ENCODE measurements at places on chromosomes 16 and 17. TPM values are rescaled to one million over a fixed set of nuclear protein-coding genes. Genes with fewer than 3 reads are reported as not detected.

GRCh38 chr16:78461496-78462287 lies 362.2 kb downstream of the WWOX start:
- DNase-seq, result no peak

- DNase-seq, result no peak
Observed at GRCh38 chr17:71337938-71338337, 782.9 kb upstream of the SOX9 start.

The PLA2G10 gene
- total RNA-seq, result 0.94 TPM

- no peak for DNase-seq
Observed at GRCh38 chr16:66568355-66568754, 2.1 kb downstream of the CMTM1 start.

- no peak for DNase-seq
Observed at GRCh38 chr17:29197516-29198272, 17.5 kb upstream of the MYO18A start.

The TMIGD1 gene
- total RNA-seq, result not detected

The NPIPA2 gene
- total RNA-seq, result 6.7 TPM

The KCNH6 gene
- 2.8 TPM for total RNA-seq

- no peak for DNase-seq
Observed at GRCh38 chr17:50132104-50132794, 2.3 kb upstream of the SAMD14 start.

- peak; percentile 78 for DNase-seq
Observed at GRCh38 chr17:19718613-19719354, 2.4 kb upstream of the SLC47A2 start.

All from GM23338 (cell line).